NCI-H1417 treated with DMSO at 0.1 percent for 48 hours (cell line): ENCODE measurements at places on chromosomes 6 and 20.

GRCh38 chr6:90187437-90188121 lies 109.1 kb downstream of the BACH2 start:
- DNase-seq = no peak

DNA sequence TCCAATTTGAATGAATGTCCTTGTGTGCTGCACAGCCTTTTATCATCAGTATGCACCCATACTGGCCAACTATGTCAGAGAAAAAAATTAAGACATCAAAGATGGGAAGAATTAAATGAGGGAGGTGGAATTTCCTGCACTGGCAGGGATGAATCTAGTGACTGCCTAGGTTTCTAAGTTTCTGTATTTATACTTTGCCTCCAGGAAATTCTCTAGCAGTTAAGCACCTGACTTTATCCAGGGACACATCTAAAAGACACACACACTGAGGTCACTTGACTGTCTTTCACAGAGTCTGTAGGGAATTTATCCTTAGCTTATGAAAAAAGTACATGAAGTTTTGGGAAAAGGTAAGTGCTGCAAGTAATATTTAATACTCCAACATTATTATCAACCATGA lies 636.5 kb upstream of the PTCHD4 start:
- DNase-seq = no peak

- DNase-seq = no peak
Observed at GRCh38 chr20:52402514-52402913, 210.9 kb upstream of the ZFP64 start.

- DNase-seq = no peak
Observed at GRCh38 chr20:23217023-23217422, 130.9 kb upstream of the CD93 start.

- DNase-seq = no peak
Observed at GRCh38 chr20:20027284-20027683, 10.1 kb downstream of the NAA20 start.
